ENCODE measurements at places on chromosomes 2 and 18.

- DNase-seq: no peak
These were observed 912.6 kb upstream of the FSHR start for GRCh38 chr2:50066873-50067272.

DNA sequence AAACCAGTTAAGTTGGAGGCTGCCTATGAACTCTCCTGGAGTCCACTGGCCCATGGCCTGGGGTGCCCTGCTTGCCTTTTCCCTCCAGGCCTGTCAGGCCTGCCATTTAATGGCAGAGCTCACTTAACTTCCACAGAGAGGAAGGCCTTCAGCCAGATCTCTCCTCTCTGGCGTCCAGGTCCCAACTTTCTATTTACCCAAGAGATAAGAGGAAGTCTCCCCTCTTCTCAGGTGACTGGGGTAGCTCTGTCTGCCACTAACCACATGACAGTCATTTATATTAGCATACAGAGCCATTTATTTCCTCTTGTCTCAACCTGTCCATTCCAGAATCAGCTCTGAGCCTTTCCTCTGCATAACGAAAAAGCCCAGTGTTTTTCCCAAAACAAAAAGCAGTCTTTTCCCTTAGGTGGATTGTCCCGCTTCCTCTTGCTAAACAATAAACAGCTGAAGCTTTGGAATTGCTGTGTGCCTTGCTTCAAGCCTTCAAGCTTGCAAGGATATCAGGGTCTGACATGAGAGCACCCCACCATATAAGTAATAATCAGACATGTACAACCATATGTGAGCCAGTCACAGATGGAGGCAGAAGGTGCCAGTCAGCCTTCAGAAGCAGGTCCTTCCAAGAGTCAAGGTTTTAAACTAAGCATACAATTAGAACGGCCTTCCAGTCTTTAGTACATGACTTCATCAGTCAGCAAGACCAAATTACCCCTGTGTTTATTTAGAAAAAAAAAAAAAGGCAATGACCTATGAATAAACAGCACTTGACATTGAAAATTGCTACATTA lies 71.2 kb upstream of the STPG4 start:
- no peak for DNase-seq

DNA sequence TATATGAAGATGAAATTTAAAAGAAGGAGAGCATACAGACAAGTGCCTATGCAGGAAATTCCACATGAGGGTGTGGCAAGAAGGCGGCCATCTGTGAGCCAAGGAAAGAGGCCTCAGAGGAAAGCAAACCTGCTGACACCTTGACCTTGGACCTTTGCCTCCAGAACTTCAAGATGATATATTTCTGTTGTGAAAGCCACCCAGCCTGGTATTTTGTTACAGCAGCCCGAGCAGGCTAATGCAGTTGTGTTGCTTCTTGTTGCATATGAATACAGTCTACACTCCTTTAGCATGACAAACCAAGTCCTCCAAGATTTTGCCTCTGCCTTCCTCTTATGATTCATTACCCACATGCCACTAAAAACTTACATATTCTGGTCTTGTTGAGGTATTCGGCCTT lies 374.8 kb upstream of the TRIB2 start:
- no peak for DNase-seq

DNA sequence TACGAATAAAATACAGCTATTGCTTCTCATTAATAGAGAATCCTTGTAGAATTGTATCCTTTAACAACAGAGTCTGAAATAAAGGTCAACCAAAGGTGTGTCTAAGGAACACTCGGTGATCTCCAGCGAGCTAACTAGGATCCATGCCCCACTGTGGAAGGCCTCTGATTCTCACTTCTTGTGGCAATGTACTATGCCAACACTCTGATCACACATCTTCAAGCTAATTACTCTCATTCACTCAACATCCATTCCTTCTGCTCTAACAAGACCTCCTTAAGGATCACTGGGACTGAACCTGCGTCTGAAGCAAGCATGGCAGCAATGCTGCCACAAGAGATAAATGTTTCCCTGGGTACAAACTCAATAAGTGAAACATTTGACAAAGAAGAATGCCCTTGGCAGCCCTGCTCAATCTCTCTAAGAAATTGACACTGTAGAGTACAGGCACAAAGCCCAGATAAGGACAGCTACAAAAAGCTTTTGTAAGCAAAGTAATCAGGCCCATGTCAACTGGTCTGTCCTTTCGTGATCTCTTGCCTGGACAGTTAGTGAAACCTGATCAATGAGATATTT lies 74.6 kb upstream of the PARD3B start:
- DNase-seq: no peak

All from H7 (cell line).